ENCODE measurements at places on chromosomes 4 and X.

DNA sequence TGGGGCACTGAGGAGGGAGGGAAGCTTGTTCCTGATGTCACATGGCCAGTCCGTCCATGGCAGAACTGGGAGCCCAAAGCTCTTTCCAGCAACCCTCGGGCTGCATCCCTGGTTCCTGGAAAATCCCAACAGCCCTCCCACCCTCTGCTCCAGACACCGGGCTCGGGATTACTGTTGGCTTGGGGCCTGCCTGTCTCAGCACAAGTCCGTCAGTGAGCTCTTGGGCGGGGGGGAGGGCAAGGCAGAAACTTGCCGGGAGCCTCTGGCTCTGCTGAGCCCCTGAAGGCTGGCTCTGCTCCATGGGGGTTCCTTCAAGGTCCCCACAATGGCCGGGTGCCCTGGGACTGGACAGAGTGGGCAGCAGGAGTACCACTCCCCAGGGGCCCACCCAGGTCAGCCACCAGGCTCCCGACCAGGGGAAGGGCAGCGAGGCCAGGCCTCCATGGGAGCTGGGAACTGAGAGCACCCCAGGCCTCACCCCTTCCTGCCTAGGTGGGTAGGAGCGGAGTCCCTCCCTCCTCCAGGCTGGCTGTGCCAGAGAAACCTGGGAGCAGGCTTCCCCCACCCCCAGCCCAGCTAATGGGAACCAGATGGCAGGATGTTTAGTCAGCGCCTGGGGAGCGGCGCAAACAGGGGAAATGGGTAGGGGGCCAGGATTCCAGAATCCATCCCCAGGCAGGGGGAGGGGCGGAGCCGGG, 6.4 kb upstream of the HAUS7 start:
- no peak for DNase-seq

- DNase-seq = no peak
Measured at GRCh38 chr4:153466081-153466948, at the start of gene TMEM131L. Gene TMEM131L (plus strand): TSS chr4:153466360. CDS start chr4:153466398, 38 bp downstream.

DNA sequence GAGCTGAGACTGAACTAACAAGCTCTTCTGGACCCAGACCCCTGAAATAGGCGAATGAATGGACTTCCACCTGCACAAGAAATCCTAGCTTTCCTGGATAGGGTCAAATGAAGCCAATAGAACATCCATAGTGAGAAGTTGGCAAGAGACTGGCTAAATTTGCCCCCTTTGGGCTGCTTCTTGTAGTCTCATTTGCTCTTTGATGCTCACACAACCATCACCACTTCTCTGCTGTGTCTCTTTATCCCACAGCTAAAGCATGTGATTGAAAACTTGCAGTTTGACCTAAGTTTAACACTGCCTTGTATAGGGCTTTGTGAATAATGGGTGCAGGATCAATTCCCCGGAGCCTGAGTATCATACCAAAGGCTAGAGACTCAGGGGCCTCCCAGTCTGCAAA, 38.2 kb downstream of the NLGN3 start:
- DNase-seq = no peak

- no peak for DNase-seq
Measured at GRCh38 chr4:24917076-24917856, 4.4 kb upstream of the CCDC149 start.

- no peak for DNase-seq
Measured at GRCh38 chr4:114192854-114193253, 213.4 kb upstream of the ARSJ start.

DNA sequence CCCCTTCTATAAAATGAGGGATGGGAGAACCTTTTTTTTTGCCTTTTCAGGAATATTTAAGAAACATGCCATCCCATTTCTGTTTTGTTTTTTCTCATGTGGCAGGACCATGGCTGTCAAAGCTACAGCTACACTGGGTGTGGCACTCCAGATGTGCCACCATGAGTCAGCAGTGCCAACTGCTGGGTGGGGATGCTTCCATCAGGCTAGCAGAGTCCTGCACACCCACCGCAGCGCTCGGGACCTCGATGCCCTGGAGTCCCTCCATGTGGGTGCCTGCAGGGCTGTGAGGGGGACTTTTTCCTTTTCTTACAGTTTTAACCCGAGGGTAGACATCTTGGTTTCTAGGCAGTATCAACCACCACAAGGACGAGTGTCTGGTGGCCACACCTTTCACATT, 352.6 kb downstream of the NR3C2 start:
- no peak for DNase-seq

DNA sequence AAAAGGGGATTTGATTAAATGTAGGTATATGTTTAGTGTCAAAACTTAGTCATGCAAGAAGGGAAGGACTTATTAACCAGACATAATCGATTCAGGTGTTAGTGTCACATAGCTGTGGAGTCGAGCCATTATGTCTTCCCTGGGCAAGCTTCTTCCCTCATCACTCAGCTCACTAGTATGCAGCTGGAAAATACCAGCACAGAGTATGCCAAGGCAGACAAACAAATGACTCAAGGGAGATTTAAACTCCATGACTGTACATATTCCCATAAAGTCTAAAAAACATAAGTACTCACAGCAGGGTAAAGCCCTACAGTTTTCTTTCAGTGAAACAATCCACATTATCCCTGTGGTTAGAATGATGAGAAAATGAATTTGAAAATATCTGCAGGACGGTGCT, 304.5 kb downstream of the CBLL2 start:
- no peak for DNase-seq

GRCh38 chr4:158786121-158786601, 17.3 kb downstream of the FNIP2 start:
- DNase-seq = no peak

GRCh38 chrX:68832516-68833447, 4.0 kb downstream of the EFNB1 start:
- DNase-seq = no peak

DNA sequence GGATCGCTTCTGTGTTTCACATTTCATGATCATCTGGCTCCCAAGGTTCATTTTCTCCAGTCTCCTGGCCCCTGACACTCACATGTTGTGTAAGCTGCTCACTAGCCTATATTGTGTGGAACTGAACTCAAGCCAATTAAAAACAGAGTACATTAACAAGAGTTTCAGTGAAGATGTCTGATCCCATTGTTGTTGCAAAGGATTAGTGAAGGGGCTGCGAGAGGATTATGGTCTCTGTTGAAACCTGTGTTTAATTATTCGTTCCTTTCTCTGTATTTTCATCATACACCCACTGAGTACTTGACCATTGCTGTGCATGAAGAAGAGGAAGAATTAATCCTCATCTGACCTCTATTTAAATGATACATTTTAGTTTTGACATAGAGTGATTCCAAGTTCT, 54.7 kb downstream of the AFF2 start:
- no peak for DNase-seq

- DNase-seq = no peak
Measured at GRCh38 chr4:174418640-174419212, 103.6 kb downstream of the HPGD start.

DNA sequence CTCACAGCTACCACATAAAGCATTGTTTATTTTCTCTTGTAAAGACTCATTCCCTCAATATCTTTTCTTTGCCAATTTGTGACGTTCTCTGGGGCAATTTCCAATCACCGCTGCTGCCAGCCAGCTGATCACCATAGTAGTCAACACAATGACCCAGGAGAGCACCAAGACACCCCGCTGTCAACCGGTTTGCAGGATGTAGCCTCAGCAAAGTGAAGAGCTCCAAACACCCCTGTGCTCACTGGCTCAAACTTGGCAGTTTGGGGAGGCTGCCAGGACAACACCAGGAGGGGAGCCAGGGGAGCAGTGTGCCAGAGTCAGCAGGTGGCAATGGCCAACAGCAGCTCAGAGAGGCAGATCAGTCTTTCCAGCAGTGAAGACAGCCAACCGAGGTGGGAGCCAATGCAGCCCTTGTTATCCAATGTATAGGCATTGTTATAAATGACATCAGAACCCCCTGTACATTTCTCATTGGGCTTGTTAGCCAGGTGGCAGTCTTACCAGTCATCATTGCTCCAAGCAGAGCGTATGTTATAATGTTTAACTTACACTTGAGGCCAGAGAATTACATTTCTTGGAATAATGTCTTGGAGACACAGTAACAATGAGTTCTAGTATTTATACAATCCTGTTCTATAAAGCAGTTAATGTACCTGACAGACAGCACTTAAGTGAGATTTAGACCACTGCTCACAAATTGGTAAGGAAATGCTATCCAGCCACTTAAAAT, 274.9 kb upstream of the GK2 start:
- DNase-seq = no peak

DNA sequence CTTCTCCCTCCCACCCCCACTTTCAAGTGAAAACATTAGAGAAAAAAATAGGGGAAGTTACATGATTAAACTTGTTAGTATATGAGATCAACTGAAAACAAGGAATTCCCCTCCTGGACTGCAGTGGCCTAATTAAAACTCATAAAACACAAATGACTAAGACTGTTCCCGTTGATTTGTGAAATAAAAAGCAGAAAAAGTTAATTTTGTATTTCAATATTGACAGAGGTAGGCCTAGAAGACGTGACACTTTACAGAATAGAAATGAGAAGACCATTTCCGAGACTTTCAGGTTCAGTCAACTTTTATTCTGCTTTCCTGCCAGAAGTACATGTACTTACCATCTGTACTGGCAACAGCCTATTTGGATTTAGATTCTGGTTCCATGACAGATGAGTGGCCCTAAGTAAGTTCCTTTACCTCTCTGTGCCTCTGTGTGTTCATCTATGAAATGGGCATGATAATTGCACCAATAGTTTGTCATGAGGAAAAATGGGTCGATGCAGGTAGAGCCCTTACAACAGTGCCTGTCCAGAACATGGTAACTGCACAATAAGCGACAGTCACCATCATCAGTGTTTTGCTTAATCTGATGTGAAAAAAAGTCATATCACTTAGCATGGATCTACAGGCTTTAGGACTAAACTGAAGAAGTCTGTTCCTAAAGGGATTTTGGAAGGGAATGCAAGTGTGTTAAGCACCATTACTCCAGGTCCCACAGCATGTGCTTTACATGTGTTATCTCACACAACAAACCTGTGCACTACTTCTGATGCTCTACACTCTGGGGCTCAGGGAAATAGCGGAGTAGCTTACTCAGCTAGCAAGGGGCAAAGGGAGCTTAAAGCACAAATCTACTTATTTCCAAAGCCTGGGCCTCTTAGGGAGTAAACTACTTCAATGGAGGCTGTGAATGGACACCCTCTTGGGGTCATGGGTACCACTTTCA, 562.3 kb upstream of the DIPK2B start:
- DNase-seq = no peak

- no peak for DNase-seq
Measured at GRCh38 chr4:75848891-75849290, 53.4 kb downstream of the PPEF2 start.

- DNase-seq = no peak
Measured at GRCh38 chrX:109974906-109975655, 27.8 kb upstream of the TMEM164 start.

- no peak for DNase-seq
Measured at GRCh38 chr4:74362347-74362746, 2.6 kb upstream of the EREG start.

- DNase-seq = no peak
Measured at GRCh38 chrX:135522878-135523693, 2.6 kb downstream of the INTS6L start.

DNA sequence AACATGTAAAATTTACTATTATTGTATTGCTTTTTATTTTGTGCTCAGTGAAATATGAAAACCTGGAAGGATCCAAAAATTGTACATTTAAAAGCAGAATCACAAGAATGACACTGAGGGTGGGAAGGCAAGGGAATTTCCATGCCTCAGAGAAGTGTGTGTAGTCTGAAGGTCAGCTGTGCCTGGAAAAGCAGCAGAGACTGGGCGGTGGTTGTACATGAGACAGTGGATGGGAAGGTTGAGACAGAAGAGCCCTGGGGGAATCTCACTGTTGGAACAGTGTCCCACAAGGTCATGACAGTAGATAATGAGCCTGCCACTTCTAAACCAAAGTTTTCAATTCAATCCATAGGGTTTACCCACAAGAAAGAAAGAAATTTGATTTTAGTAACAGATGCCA, 17.1 kb upstream of the ANTXR2 start:
- DNase-seq = no peak

- DNase-seq = no peak
Measured at GRCh38 chrX:119758731-119759247, 401 bp downstream of the SOWAHD start.

- DNase-seq = no peak
Measured at GRCh38 chr4:129282293-129282692, 186.3 kb downstream of the C4orf33 start.

DNA sequence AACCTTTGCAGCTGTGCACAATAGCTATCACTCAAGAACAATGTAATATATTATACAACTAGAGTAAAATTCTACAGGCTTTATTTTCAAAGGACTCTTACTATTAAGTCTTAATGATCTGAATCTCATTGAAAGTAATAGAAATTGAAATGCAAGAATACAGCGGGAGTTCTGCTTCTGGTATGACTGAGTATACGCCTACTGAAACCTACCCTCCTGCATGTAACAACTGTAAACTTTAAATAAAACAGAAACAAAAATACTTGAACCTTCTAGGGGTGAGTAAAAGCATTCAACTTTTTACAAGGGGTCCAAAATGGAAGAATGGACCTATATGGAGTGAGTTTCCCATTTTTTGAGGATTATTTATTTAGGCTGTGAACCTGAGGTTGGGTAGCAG, 13.5 kb downstream of the DCHS2 start:
- DNase-seq = no peak

DNA sequence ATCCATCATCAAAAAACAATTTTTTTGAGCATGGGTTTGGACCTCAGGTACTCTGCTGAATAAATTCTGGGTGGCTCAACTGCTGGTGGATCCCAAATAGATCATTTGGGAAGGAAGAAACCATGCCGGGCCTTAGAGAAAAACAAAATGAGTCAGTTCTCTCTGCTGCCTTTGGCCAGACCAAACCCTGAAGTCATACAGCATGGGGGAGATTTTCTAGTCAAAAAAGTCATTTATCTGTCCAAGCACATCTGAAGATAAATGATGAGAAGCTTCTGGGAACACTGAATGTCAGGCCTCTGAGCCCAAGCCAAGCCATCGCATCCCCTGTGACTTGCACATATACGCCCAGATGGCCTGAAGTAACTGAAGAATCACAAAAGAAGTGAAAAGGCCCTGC, 261.4 kb downstream of the DHX15 start:
- DNase-seq = no peak
